ENCODE measurements at places on chromosomes 12 and 14. TPM values are rescaled to one million over a fixed set of nuclear protein-coding genes. Genes with fewer than 3 reads are reported as not detected.

DNA sequence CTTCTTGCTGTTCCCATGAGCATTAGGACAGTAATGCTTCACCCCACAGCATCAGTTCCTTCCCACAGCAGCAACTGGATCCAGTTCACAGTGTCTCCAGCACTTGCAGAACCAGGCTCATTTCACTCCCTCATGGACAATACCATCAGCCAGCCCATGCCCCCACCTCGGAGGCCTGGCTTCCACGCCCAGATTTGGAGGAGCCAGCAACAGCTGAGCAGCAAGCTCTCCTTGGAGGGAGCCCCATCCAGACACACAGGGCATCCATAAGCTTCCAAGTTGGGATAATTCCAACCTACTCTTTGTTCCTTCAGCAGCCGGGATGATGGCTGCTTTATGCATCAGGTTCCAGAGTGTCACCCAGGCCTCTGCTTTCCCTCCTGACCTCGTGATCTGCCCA lies 250.0 kb downstream of the GLT1D1 start:
- no peak for DNase-seq
- no peaks in the 10 kb centered on the region for H3K4me1 ChIP-seq
- H3K4me3 ChIP-seq: no peak overlapping the region
- H3K27ac ChIP-seq: no peak overlapping the region

- no peaks in the 10 kb centered on the region for H3K27me3 ChIP-seq
- no peak overlapping the region for H3K4me3 ChIP-seq
- no peaks in the 10 kb centered on the region for H3K36me3 ChIP-seq
- DNase-seq: no peak
- H3K4me1 ChIP-seq: no peaks in the 10 kb centered on the region
Measured at GRCh38 chr14:72606879-72607278, 287.0 kb downstream of the DPF3 start.

DNA sequence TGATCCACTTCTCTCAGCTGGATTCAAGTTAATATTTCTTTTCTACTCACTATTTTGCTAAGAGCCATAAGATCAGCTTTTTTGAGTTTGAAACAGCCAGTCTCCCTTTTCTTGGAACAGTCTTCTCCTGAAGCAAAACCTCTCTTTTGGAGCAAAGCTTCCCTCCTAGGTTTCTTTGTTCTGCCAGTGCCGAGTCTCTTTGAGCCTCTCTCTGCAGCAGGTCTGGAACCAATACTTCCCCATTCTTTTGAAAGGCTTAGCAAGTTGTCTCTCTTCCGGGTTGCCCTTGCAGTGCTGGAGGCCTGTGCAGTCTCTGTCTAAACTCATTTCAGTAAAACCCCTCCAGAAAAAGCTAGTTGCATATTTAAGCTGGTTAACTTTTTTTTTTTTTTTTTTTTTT lies 454.8 kb downstream of the NOVA1 start:
- no peaks in the 10 kb centered on the region for H3K36me3 ChIP-seq
- no peaks in the 10 kb centered on the region for H3K4me1 ChIP-seq
- no peak overlapping the region for H3K4me3 ChIP-seq
- no peak overlapping the region for H3K27ac ChIP-seq
- DNase-seq: no peak

DNA sequence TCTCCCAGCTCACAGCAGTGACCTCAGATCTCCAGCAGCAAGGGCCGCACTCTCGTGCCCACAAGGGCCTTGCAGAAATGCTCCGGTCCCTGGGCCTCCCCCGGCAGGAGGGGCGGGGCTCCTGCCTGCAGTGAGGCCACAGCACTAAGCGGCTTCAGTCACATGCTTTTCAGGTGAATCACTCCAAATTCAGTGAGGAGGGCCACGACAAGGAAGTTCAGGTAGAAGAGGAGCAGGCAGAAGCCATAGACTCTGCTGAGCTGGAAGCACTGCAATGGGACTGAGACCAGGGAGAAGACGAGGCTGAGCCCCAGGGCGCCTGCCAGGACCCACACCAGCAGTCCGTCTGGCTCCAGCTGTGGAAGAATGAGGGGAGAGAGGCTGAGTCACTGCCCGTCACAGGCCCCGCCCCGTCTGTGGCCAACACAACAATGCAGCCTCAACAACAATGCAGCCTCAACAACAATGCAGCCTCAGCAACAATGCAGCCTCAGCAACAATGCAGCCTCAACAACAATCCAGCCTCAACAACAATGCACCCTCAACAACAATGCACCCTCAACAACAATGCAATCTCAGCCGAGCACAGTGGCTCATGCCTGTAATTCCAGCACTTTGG lies 35.2 kb downstream of the SLC8B1 start:
- no peak overlapping the region for H3K4me3 ChIP-seq
- peaks cover 44% of the 10 kb centered on the region for H3K36me3 ChIP-seq
- H3K27me3 ChIP-seq: no peaks in the 10 kb centered on the region
- DNase-seq: peak; percentile 88

GRCh38 chr12:129927316-129927900 lies 23.6 kb upstream of the TMEM132D start:
- no peaks in the 10 kb centered on the region for H3K4me1 ChIP-seq
- no peak overlapping the region for H3K27ac ChIP-seq
- no peaks in the 10 kb centered on the region for H3K27me3 ChIP-seq
- DNase-seq: no peak
- no peaks in the 10 kb centered on the region for H3K36me3 ChIP-seq
- H3K4me3 ChIP-seq: no peak overlapping the region

Gene CCDC197
- total RNA-seq: not detected

Gene ADSS1
- 5.5 TPM for total RNA-seq

Gene TRAFD1
- total RNA-seq: 35.3 TPM

Gene NTS
- 0.32 TPM for total RNA-seq

Gene PTGER2
- 5.3 TPM for total RNA-seq

Gene MSI1
- 0.46 TPM for total RNA-seq

Gene STAC3
- total RNA-seq: 6.0 TPM

Gene MYF5
- total RNA-seq: not detected
